T-helper 17 cell (primary cell): ENCODE measurements at places on chromosomes 12 and 14. TPM values are rescaled to one million over a fixed set of nuclear protein-coding genes. Genes with fewer than 3 reads are reported as not detected.

The ART4 gene
- 0.05 TPM for total RNA-seq

The TC2N gene
- total RNA-seq = 214 TPM

The HEATR5A gene
- 8.3 TPM for total RNA-seq

The GLI1 gene
- 0.22 TPM for total RNA-seq

The CPM gene
- total RNA-seq = 1.9 TPM

The ABCD4 gene
- total RNA-seq = 75.0 TPM

The ATXN7L3B gene
- total RNA-seq = 39.5 TPM

The LTBR gene
- total RNA-seq = 1.4 TPM

The GZMB gene
- total RNA-seq = not detected

The NUAK1 gene
- total RNA-seq = not detected

The RAP1B gene
- 251 TPM for total RNA-seq

The OR4E2 gene
- total RNA-seq = not detected

The HOXC10 gene
- total RNA-seq = not detected
